ENCODE measurements at places on chromosomes 3 and 15.

- DNase-seq, result no peak
Measured at GRCh38 chr3:140097874-140098635, 163.1 kb downstream of the CLSTN2 start.

DNA sequence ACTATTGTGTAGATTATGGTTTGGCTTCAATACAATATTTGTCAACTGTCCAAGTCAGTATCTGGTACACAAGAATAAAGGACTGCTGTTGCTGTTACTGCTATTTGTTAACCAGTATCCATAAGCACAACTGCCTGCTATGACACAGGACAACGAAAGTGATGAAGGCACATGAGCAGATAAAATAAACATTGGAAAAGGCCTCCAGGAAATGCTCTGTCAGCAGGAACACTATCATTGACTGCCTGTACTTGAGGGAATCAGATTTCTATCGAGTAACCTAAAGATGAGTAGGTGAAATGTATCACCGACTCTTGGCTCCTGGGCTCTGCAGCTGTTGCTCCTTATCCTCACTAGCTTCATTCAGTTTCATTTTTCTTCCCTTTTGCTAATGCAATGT, 56.5 kb downstream of the FMN1 start:
- DNase-seq, result no peak

- DNase-seq, result no peak
Measured at GRCh38 chr3:129015388-129016105, 14.4 kb downstream of the EFCC1 start.

DNA sequence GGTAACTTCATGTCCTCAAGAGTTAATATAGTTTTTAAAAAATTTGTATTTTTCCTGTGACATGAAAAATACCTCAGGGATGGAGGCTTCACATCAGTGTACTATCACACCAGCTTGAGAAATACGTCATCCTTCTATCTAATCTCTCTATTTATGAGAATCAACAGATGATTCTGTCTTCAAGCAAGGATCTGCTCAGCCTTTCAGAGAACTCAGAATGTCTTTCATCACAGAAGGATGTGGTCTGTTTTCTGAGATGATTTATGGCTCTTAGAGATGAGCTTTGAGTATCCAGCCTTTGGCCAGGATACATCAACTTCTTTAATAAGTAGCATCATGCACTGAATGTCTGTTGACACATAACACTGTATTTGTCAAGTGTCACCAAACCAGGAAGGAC, 193.9 kb downstream of the DTWD1 start:
- no peak for DNase-seq

- peak; percentile 92 for DNase-seq
Measured at GRCh38 chr3:45026957-45027356, 854 bp downstream of the CLEC3B start.

GRCh38 chr3:113255100-113255853, 43.9 kb downstream of the BOC start:
- no peak for DNase-seq

- no peak for DNase-seq
Measured at GRCh38 chr3:42005401-42005800, 43.5 kb upstream of the ULK4 start.

- no peak for DNase-seq
Measured at GRCh38 chr15:80173022-80173759, 20.4 kb downstream of the FAH start.

- no peak for DNase-seq
Measured at GRCh38 chr15:57446393-57446792, 70.1 kb downstream of the CGNL1 start.

GRCh38 chr15:90421527-90421926, 33.5 kb downstream of the IQGAP1 start:
- no peak for DNase-seq

DNA sequence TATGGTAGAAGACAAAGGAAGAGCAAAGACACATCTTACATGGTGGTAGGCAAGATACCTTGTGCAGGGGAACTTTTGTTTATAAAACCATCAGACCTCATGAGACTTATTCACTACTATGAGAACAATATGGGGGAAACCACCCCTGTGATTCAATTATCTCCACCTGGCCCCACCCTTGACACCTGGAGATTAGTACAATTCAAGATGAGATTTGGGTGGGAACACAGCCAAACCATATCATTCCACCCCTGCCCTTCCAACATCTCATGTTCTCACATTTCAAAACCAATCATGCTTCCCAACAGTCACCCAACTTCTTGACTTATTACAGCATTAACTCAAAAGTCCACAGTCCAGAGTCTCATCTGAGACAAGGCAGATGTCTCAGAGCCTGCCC, 21.7 kb upstream of the PLSCR1 start:
- no peak for DNase-seq

GRCh38 chr3:15876669-15877068, 78.9 kb upstream of the ANKRD28 start:
- no peak for DNase-seq

- DNase-seq, result no peak
Measured at GRCh38 chr15:94015324-94015723, 216.0 kb upstream of the MCTP2 start.

- no peak for DNase-seq
Measured at GRCh38 chr15:46732060-46732459, 985.2 kb upstream of the SEMA6D start.

- no peak for DNase-seq
Measured at GRCh38 chr3:46350262-46350565, 3.7 kb upstream of the CCR2 start.

DNA sequence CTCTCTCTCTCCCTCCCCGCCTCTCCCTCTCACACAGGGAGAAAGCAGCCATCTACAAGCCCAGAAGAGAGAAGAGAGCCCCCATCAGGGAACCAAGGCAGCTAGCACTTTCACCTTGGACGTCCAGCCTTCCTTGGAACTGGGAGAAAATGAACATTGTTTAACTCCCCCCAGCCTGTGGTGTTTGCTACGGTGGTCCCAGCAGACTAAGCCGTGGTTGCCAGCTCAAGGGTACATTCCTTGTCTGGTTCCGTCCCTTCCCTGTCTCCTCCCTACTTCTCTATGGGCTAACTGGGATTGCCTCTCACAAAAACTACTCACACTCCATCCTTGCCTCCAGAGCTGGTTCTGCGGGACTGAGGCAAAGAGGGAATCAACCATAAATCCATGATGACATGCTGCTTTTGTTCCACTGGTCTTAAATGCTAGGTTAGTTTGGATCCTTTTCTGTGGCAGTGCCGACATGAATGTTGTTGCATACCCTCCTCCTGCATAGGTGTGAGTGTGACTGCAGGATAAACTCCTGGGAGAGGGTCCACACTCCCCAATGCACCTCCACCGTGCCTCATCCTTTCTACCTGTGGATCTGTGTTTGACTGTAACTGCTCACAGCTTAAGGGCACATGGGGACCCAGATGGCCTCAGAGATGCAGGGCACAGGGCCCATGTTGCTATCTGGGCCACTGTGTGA, 12.0 kb downstream of the C3orf22 start:
- DNase-seq, result peak; percentile 65

DNA sequence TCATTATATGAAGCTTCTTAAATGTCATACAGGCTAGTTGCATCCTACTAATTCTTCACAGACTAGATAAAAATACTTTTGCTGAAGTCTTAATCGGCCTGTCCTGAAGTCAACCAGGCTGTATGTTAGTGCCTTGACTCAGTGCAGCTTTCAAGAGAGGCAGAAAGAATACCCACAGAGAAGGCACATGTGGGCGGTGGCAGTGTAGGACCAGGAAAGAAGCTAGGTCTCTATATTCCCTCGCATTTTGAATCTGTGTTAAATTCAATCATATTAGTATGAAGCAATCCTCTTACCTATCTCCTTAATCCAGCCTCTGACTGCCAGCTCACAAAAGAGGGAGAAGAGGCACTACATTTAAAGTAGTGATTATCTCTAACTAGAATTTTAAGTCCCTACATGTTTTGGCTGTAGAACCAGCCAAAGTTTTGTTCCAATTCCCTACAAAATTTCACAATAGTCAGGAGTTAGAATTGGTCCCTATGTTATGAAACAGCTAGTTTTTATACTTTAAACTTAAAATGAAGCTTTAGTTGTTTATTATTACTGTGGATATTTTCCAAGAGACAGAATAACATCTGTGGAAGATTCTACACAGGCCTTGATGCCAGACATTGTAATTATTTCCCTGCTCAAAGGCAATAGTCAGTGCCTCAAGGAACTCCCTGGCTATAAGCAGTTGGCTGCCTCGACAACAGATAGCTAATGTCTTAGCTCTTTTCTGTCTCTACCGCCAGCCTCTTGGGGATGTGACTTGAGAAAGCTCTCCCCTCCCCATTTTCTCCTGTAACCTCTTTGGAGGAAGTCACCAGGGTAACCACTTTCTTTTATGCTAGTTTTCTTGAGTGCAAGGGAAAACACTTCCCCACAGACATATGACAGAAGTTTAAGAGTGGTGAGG, 31.9 kb downstream of the CRTC3 start:
- no peak for DNase-seq

DNA sequence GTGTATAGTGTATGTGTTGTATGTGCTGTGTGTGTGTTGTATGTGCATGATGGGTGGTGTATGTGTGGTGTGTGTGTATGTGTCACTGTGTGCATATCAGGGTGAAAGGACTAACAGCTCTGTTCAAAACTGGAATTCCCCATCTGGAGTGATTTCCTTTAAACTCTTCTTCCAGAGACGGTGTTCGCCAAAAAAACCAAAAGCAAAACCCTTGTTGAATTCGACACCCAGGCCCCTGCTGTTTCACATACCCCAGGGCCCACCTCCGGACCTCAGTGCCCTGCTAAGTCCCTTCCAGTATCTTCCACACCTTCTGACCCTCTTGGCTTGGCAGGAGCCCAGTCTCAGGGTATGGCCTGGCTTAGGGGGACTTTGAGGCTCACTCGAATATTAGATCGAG, 44.9 kb upstream of the SEC13 start:
- no peak for DNase-seq

- no peak for DNase-seq
Measured at GRCh38 chr15:98503970-98504369, 144.4 kb upstream of the IGF1R start.

DNA sequence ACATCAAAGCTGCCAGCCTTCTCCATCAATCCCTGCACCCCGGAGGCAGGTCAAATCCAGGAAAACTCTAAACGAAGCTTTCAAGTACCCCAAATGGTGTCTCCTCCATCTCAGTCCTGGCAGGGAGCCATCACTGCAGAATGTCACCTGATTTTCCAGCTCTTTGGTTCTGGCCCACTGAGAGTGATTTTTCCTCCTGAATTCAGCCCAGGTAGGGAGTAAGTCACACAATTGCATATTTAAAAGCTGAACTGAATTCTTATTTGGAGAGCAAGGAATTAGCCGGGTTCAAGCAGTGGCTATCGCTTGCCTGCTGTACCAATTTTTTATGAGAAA, 5.3 kb downstream of the RFTN1 start:
- DNase-seq, result no peak

GRCh38 chr15:92638291-92638708, 17.3 kb downstream of the FAM174B start:
- no peak for DNase-seq

DNA sequence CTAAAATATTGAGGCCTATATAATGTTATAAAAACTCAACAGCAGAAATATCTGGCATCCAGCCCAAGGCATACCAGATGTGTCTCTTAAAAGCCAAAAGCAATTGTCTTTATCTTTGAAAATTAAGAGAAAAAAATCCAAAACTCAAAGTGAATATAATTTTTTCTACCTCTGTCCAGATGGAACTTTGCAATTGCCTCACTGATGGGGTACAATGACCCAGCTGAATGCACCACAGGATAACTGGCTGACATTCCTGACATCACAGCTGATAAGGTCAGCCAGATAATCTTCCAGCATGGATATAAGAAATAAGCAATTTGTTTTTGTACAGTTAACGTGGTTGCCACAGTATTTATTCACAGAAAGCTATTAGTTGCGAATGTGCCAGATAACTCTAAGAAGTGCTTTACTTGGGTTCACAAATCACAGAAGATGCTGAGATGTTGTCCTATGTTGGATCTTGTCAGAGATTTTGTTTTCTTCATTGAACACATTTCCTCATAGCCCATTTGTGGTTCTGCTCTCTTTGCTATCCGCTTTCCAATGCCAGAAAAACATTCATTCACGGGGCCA, 566.9 kb upstream of the CCDC54 start:
- DNase-seq, result no peak

DNA sequence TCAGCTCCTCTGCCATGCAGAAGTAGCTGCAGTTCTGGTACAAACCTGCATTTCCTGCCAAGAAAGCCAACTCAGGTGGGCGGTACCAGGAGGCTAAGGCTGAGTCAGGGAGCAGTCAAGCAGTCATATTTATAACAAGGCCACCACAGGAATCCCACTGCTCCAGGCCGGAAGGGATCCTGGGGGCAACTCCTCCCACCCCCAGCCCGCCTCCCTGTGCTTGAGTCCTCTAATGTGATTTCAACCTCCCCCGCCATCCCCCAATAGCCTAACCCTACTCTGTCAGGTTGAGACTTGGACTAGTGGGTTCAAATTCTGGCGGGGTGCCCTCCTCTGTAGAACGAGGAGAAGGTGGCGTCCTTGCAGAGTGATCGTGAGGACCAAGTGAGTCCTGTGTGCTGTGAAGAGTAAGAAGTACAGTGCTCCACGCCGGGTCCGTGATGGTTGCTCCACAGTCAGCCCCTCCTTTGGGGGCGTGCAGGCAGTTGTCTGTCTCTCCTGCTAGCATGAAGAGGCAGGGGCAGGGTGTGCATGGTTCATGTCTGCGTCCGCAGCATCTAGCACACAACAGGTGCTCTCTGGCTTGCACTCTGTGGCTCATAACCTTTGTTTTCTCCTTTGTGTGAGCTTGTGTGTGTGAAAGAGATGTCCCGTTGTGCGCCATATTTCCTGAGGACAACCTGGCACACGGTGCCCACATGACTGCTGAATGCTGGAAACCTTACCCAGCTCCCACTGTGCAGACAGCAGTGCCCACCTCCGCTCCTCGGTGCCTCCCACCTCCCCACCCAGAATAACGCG, 78.3 kb downstream of the SMAD6 start:
- DNase-seq, result no peak

DNA sequence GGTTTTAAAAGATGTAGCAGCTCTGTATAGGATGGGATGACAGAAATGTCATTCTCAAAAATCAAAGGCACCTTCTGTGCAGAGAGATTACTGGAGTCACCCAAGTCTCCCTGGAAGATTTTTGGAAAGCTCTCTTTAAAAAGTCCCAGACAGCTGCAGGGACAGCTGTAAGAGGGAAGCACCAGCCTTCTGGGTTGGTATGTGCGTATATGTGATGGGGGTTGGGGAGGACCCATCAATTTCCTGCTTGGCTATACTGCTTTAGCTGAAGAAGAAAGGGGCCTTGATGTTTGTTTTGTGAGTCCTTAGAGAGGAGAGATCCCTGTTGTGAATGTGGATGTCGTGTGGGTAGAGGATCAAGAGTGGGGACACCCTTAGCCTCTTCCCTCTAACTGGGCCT, 5.4 kb upstream of the SEC11A start:
- DNase-seq, result no peak

- DNase-seq, result no peak
Measured at GRCh38 chr3:47910777-47911440, 105.3 kb downstream of the MAP4 start.
